Activated CD4-positive, alpha-beta T cell treated with anti-CD3 and anti-CD28 coated beads, Interleukin-2, amount 50 U/mL, for 4 hours (primary cell): ENCODE measurements at places on chromosomes 3 and 15.

- no peak for DNase-seq
Observed at GRCh38 chr3:41674449-41674848, 287.5 kb downstream of the ULK4 start.

- DNase-seq, result no peak
Observed at GRCh38 chr3:120344349-120344748, 4.8 kb downstream of the LRRC58 start.

DNA sequence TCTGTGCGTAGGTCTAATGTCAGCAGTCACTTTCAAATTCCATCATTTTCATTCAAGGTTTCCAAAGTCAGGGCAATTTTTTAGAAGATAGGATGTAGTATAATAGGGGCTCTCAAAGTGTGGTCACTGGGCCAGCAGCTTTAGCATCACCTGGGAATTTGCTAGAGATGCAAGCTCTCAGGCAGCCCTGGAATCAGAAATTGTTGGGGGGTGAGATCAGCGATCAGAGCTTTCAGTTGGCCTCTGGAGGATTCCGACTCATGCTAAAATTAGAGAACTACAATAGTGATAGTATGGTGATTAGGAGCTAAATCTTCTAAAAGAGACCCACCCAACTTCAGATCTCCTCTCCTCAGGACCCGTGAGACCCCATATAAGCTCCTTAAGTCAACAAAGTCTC is 2.4 kb upstream of the FRMD4B start:
- DNase-seq, result no peak

- no peak for DNase-seq
Observed at GRCh38 chr15:89161666-89162065, 59.7 kb downstream of the RLBP1 start.

GRCh38 chr3:140276703-140277102 is 341.7 kb downstream of the CLSTN2 start:
- no peak for DNase-seq

DNA sequence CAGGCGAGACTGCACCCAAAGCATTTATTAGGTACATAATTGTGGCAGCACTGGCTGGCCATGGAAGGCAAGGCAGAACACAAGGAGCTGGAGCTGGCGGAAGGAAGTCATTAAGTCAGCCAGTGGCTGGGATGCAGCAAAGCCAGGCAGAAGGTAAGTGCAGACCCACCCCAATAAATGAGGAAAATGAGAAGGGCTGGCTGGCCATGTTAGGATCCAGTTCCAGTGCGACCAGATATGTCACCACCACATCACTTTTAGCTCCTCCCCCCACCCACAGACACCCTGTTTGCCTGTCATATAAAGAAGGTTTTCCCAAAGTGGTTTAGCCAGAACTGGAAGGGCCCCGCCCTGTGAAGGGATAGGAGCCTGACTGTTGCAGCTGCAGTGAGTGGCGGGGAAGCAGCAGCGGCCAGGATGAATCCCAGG is at the start of gene FURIN:
FURIN (plus strand) TSS at position 328 of the 429 bp plus-strand sequence. CDS start 7,153 bp downstream, outside the sequence.
- DNase-seq, result no peak

GRCh38 chr3:114435386-114436115 is 141.7 kb downstream of the TIGIT start:
- no peak for DNase-seq

- peak; percentile 6 for DNase-seq
Observed at GRCh38 chr15:22979238-22980188, 655 bp downstream of the CYFIP1 start.

DNA sequence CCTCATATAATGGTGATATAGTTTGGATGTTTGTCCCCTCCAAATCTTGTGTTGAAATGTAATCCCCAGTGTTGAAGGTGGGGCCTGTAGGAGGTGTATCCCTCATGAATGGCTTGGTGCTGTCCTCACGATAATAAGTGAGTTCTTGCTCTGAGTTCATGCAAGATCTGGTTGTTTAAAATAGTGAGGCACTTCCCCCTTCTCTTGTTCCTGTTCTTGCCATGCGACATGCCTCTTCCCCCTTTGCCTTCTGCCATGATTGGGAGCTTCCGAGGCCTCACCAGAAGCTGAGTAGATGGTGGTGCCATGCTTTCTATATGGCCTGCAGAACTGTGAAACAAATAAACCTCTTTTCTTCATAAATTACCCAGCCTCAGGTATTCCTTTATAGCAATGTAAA is 39.2 kb downstream of the REC114 start:
- DNase-seq, result no peak

DNA sequence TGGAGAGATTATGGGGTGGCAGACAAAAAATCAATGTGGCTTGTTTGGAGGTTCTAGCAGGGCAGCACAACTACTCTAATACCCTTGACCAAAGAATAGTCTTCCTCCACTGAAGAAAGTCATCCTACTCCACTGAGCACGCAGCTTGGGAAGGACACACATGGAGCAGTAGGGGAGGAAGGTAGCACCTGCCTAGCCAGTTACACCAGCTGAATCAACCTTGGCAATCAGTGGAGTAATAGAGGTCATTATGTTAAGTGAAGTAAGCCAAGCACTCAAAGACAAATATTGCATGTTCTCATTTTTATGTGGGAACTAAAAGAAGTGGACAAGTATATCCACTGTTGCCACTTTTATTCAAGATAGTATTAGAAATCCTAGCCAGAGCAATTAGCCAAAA is 555.8 kb upstream of the ALCAM start:
- DNase-seq, result no peak

DNA sequence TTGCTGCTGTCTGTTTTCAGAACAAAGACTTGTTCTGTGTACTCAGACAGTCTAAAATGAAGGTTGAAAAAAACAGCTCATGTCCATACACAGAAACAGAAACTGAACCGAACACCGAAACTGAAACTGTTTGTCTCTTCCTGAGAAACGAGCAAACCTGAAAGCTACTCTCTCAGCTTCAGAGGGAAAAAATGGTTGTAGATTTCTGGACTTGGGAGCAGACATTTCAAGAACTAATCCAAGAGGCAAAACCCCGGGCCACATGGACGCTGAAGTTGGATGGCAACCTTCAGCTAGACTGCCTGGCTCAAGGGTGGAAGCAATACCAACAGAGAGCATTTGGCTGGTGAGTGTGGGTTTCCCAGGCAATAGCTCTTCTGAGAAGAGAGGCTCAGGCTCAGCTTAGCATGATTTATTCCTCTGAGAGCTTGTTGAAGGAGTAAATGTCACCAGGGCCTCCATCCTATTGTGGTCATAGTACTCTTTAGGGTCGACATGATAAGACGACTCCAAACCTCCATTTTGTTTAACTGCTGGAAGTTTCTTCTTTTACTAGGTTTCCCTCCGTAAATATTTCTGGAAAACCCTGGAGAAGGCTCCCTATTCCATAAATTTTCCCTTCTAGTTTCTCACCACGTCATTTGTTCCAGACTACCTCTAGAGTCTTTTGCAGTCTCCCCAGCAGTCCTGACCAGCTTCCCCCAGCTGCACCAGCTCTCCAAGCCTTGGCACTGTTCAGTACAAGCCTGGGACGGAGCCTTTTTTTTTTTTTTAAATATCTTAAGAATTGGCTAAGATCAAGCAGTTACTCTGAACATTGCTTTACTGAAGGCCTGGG is at the start of gene RTP4:
RTP4 (plus strand) TSS at position 135 of the 838 bp plus-strand sequence; CDS start at position 192, 57 bp downstream.
- DNase-seq, result peak; percentile 9

DNA sequence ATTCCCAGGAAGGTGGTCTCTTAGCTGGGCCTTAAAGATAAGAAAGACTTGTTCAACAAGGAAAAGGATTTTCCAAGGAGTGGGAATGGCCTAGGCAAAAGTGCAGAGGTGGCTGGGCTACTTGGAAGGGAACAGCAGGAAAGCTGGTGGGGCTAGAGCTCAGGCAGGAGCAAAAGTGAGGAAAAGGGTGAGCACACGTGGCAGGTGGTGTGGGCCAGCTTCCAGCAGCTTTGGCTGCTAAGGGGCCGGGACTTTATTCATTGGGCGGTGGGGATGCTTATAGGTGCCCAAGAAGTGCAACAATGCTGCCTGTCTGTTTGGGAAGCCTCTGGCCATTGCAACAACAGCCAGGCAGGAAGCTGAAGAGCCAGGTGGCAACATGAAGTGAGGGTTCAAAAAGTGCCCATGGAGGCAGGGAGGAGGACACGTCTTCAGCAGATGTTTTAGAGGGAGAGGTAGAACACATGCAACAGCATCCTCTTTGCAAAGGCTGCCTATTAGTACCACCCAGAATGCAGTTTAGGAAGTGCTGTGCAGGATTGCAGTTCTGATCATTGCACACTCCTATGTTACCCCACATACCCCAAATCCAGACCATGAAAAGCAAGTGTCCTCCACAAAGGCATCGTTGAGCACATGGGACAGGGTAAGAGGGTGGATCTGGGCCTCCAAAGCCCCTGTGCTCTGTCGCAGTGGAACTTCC is 13.8 kb downstream of the ALDH1A3 start:
- no peak for DNase-seq

DNA sequence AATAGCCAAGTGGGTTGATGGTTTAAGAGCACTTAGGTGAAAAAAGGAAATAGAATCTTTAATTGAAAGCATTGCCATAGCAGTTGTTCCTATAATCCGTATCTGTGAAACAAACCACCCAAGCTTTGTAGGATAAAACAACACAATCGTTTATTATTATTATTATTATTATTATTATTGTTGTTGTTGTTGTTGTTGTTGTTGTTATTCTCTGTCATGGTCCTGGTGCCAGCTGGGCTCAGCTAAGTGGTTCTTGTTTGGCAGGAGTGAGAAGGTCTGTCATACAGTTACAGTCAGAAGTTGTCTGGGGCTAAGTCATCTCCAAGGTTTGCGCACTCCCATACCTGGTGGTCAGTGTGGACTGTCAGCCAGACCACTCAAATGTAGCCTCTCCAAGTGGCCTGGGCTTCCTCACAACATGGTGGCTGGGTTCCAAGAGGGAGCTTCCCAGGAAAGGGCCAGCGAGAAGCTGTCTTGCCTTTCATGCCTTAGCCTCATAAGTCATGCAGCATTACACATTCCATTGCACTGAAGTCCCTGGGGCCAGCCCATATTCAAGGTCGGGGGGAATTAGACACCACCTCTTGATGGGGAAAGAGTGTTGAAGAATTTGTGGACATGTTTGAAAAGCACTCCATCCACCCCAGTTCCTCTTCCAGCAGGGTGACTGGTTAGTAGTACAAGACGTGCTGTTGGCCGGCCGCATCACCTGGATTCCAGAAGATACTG is 54.3 kb upstream of the FGD5 start:
- DNase-seq, result no peak

- DNase-seq, result no peak
Observed at GRCh38 chr3:59407425-59407824, 357.6 kb upstream of the CFAP20DC start.

DNA sequence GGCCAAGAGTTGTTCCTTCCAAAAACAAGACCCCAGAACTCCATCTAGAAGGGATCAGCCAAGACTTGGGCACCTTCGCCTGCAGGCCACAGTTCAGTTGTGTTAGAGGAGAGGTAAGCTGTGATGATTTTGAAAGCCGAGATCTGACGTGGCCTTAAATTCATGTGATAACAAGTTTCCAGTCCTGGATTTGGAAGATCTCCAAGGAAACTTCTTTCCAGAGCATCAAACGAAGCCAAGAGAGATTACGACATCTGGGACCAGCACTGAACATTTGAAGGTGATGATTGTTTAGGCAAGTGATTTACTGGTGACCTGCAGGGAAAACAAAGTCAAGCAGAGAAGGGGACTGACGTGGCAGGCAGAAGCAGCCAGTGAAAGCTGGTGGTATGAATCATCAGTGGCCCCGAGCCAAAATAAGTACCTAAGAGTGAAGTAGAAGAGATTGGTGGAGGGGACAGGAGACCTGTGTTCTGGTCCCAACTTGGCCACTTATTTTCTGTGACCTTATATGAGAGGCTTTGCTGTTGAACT is 339.0 kb upstream of the PROK2 start:
- DNase-seq, result no peak

- no peak for DNase-seq
Observed at GRCh38 chr3:53545310-53545995, 51.0 kb downstream of the CACNA1D start.

DNA sequence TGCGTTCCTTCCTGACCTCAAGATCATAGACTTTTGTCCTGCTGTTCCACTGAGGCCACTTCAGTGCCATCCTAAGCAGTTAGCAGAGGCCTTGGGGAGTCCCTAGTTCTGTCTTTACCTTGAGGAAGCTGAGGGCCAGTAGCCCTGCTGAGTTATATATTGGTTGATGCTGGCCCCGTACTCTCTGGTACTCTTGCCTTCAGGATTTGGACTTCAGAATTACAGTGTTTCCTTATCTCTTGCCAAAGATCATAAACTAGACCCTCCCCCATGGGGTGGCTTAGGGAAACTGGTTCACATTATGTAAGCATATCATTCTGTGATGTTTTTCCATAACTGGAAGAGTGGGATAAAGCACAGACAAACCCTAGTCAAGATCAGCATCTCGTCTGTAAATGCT is 33.2 kb downstream of the KBTBD12 start:
- DNase-seq, result no peak

DNA sequence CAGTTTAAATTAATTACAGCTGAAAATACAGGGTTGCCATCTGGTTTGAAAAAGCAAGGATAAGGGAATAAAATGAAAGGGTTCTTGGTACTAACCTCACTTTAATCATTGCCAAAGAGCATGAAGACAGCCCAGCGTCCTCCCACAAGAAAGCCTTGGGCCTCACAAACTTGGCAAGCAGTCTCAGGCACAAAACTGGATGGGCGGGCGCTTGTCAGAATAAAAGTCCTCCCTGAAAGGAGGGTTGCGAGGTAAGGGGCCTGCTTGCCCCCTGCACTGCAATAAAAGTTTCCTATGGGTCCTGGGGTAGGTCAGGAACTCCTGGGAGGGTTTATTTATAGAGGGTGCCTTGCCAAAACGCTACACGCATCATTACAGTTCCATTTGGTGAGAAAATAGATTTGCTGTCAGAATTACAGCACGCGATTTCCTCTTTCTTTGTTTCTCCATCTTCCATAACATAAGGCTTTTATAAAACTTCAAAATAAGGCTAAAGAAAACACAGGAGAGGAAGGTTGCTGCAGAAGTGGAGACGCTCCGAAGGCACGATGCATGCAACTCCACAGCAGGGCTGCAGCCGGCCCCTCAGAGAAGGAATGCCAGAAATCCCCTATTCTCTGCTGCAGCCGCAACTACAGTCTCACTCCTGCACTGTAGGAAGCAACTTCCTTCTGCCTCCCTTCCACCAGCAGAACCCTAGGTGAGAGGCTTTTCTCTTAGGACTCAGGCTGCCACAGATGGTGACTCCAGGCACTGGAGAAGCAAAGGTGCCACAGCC is 61.3 kb downstream of the VGLL4 start:
- no peak for DNase-seq

DNA sequence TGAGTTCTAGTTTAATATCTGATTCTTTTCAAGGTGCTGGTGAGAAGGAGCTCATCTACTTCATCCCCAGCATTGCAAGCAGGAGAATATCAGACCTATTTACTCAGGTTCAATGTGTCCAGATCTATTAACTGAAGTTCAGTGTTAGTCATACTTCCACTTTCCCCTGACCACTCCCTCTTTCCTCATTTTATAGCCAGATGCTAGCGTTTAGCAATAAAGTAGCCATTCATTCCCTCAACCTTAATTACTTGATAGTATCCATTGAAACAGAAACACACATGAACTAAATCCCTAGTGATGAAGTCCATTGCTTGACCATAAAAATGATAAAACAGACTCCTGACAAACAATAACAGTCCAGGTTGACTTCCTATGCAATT is 60.0 kb downstream of the RPL22L1 start:
- DNase-seq, result no peak
